ENCODE measurements at places on chromosomes 1 and 21. TPM values are rescaled to one million over a fixed set of nuclear protein-coding genes. Genes with fewer than 3 reads are reported as not detected.
A peak's percentile ranks its signal among the peaks of the same experiment; 100 is the strongest.

- no peak overlapping the region for H3K27ac ChIP-seq
- no peaks in the 10 kb centered on the region for H3K27me3 ChIP-seq
- DNase-seq = no peak
- no peaks in the 10 kb centered on the region for H3K4me1 ChIP-seq
These were observed 19.7 kb upstream of the S1PR1 start for GRCh38 chr1:101217148-101217547.

- H3K4me3 ChIP-seq = no peak overlapping the region
- H3K27me3 ChIP-seq = peaks cover 5% of the 10 kb centered on the region
- DNase-seq = no peak
- peaks cover 8% of the 10 kb centered on the region for H3K4me1 ChIP-seq
These were observed 18.1 kb upstream of the SLC26A9 start for GRCh38 chr1:205961405-205961804.

- no peak overlapping the region for H3K27ac ChIP-seq
- no peaks in the 10 kb centered on the region for H3K27me3 ChIP-seq
- peaks cover 8% of the 10 kb centered on the region for H3K4me1 ChIP-seq
- peaks cover 36% of the 10 kb centered on the region for H3K36me3 ChIP-seq
- no peak for DNase-seq
These were observed 2.2 kb downstream of the PPP1R8 start for GRCh38 chr1:27832762-27833161.

DNA sequence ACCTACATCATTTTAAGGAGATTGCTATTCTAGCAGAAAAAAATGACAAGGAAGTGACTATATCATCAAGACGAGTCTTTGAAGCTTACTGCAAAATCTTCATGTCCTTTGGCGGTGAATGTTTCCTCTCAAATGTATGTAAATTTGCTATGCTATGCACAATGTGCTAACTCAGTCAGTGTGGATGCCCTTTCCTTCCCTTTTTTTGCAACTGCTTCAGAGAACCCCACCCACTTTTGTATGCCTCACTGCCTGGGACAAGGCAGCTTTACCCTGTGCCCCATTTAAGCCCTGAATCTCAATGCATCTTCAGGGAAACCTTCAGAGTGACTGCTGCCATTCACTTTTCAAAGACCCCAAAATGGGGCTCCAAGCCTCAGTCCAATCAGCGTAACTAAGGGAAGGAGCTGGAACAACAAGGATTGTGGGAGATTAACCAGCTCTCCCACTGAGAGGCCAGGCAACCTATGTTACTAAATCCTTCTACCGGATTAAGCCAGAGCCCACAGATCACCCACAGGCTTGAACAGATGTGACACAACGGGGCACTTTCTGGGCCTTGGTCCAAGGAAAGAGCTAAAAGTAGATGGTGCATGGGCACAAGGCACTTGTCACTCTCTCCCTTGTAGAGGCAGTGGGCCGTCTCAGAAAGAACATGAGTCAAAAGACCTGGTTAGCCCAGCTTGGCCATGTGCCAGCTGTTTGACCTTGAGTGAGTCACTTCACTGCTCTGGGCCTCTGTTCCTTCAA lies 154.4 kb downstream of the PLPP3 start:
- H3K27ac ChIP-seq = no peak overlapping the region
- peak; percentile 71 for DNase-seq
- no peaks in the 10 kb centered on the region for H3K36me3 ChIP-seq
- H3K4me1 ChIP-seq = no peaks in the 10 kb centered on the region
- H3K4me3 ChIP-seq = no peak overlapping the region

- no peak overlapping the region for H3K4me3 ChIP-seq
- H3K36me3 ChIP-seq = no peaks in the 10 kb centered on the region
- H3K4me1 ChIP-seq = no peaks in the 10 kb centered on the region
- H3K27ac ChIP-seq = peak overlapping the region; percentile 33
- H3K27me3 ChIP-seq = no peaks in the 10 kb centered on the region
- DNase-seq = peak; percentile 6
These were observed 64.8 kb downstream of the RPE65 start for GRCh38 chr1:68384872-68385411.

- no peak for DNase-seq
- no peak overlapping the region for H3K4me3 ChIP-seq
- no peaks in the 10 kb centered on the region for H3K36me3 ChIP-seq
These were observed 33.5 kb upstream of the CLDN14 start for GRCh38 chr21:36513430-36513829.

DNA sequence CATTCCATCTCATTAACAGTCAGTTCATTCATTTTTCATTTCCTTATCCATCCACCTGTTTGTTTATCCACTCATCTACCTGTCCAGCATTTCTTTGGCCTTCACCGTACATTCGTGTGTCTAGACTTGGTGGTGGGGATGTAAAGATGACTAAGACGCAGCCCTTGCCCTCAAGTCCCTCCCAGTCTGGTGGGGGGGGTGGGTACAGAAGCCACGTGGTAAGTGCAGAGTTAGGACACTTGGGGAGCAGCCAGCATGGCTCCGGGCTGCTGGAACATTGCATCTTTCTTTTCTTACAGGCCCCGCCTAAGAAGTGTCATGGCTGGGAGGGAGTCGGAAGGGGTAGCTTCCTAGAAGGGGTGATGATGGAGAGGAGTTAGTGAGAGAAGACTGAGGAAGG lies 17.2 kb downstream of the KIF26B start:
- no peak overlapping the region for H3K27ac ChIP-seq
- no peaks in the 10 kb centered on the region for H3K27me3 ChIP-seq
- H3K36me3 ChIP-seq = peaks cover 25% of the 10 kb centered on the region
- H3K4me3 ChIP-seq = no peak overlapping the region
- no peak for DNase-seq

GRCh38 chr1:112637254-112638109 lies 17.9 kb downstream of the CAPZA1 start:
- H3K36me3 ChIP-seq = peaks cover 12% of the 10 kb centered on the region
- peaks cover 4% of the 10 kb centered on the region for H3K4me1 ChIP-seq
- H3K4me3 ChIP-seq = no peak overlapping the region
- no peak overlapping the region for H3K27ac ChIP-seq

GRCh38 chr1:212062832-212063438 lies 27.4 kb downstream of the DTL start:
- H3K4me3 ChIP-seq = no peak overlapping the region
- no peaks in the 10 kb centered on the region for H3K27me3 ChIP-seq
- no peaks in the 10 kb centered on the region for H3K4me1 ChIP-seq

DNA sequence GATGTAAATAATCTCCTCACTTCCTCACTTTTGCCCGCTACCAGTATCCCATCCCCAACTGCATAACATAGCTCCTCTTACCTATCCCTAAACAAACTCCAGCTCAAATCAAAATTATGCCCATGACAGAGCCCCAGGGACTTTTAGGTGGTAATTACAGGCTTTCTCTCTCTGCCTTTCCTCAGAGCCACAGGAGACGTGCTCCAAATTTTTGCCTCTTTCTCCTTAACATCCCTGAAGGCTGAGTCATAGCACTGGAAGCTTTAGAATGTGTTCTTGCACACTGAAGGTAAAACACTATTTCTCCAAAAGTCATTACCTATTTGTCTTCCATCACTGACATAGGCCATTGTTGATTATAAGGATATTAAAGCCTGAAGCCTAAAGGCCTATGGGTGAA lies 263.5 kb upstream of the PLD5 start:
- H3K4me1 ChIP-seq = peaks cover 38% of the 10 kb centered on the region
- DNase-seq = no peak
- H3K36me3 ChIP-seq = no peaks in the 10 kb centered on the region

F3 gene
- 13.2 TPM for total RNA-seq

LYPD8 gene
- 1.6 TPM for total RNA-seq

SPTA1 gene
- total RNA-seq = not detected

ST6GALNAC3 gene
- total RNA-seq = 6.4 TPM

RIMS3 gene
- 10.0 TPM for total RNA-seq

TUT4 gene
- 67.8 TPM for total RNA-seq
